ENCODE measurements at places on chromosomes 1 and 21.
A peak's percentile ranks its signal among the peaks of the same experiment; 100 is the strongest.

- peak; percentile 92 for DNase-seq
Measured at GRCh38 chr1:164735315-164736052, 176.5 kb downstream of the PBX1 start.

DNA sequence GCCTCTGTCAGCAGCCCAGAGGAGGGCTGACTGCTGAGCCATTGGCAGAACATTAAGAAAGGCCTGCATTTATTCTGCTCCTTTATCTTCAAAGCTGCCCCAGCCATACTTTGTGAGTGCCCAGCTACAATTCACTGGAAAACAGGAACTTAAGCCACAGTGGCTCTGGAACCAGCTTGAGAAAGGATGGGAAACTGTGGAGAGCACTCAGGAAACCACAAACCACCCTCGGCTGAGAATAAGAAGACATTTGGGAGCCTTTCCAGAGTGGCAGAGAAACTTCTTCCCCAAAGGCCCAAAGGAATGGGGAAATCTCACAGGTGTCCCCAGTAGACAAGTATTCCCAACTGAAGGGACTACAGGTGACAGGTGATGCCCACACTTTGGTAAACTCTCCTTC lies 1.8 kb downstream of the LAMB3 start:
- no peak for DNase-seq

DNA sequence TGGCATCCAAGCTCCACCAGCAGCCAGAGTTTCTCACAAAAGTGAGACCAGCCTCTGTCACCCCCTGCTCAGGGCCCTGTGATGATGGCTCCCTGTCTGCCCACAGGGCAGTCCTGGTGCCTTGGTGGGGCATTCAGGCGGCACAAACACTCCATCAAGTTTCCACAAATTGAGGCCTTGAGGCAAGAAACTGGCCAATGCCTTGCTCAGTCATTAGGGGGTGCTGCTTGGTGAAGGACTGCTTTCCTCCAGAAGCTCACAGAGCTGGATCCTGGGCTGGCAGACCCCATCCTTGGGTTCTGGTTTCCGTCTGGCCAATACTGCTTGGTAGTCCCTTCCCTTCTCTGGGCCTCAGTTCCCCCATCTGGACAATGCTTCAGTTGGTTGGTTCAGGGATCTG lies 12.5 kb upstream of the AHDC1 start:
- DNase-seq = no peak

GRCh38 chr1:44512313-44512885 lies 107.3 kb downstream of the RNF220 start:
- DNase-seq = no peak

DNA sequence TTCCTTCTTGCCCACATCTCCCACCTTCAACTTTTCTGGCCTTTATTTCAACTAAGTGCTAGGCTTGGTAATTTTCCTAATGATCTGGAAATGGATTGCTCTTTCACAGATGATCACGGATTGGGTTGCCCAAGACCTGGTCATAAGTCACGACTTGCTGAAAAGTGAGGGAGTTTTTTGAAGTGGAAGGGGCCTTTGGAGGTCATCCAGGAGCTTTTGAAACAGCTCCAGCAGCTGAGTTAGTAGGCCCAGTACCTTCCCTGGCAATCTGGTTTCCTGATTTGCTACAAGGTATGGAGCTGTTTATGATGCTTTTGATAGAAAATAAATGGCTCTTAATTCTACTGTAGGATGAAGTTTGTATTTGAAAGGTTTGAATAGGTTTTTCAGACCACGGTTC lies 20.4 kb downstream of the GREM2 start:
- no peak for DNase-seq

Measured in NCI-H187 (cell line).